Activated CD8-positive, alpha-beta memory T cell treated with anti-CD3 and anti-CD28 coated beads for 1 hour (primary cell): ENCODE measurements at places on chromosomes 2 and 18.

- no peak for DNase-seq
Measured at GRCh38 chr2:74836675-74837401, 2.9 kb downstream of the HK2 start.

DNA sequence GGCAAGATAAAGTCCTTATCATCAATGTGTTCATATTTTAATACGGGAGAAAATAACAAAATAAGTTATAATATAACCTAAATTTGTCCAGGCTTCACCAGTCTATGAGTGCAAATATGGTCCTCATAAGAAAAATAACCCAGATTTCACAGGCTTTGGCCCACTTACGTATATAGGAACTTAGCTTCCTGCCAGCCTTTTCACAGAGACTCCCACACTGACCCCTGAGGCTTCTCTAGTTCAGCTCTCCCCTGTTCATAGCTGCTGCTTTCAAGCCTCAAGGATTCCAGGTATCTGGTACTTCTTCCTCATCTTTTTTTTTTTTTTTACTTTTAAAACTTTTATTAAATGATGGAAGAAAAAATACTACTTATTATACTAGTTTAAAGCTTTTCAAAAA lies 74.9 kb upstream of the PELI1 start:
- no peak for DNase-seq

DNA sequence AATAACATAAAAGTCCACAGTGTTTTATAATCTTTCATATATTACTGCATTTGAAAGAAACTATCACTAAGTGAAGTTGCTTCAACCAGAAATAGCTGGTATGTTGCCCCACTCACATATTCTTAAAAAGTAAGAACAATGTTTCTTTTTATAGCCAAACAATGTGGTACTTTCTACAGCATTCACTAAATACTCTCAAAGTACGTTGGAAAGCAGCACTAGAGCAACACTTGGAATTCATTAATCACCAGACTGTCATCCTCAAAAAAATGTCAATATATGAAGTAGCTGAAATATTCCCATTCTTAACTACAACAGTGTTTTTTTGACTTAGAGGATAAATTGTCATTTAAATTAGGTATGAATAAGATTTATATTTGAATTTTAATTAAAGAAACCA lies 32.8 kb downstream of the COBLL1 start:
- DNase-seq, result no peak

- no peak for DNase-seq
Measured at GRCh38 chr2:102505290-102505689, 32.3 kb downstream of the SLC9A4 start.

- no peak for DNase-seq
Measured at GRCh38 chr18:4284528-4284927, 170.6 kb downstream of the DLGAP1 start.

GRCh38 chr2:238694922-238695321 lies 153.0 kb upstream of the TWIST2 start:
- DNase-seq, result no peak

- no peak for DNase-seq
Measured at GRCh38 chr2:191038241-191038725, 24.3 kb upstream of the STAT1 start.

- no peak for DNase-seq
Measured at GRCh38 chr18:44841752-44842587, 161.3 kb downstream of the SETBP1 start.

DNA sequence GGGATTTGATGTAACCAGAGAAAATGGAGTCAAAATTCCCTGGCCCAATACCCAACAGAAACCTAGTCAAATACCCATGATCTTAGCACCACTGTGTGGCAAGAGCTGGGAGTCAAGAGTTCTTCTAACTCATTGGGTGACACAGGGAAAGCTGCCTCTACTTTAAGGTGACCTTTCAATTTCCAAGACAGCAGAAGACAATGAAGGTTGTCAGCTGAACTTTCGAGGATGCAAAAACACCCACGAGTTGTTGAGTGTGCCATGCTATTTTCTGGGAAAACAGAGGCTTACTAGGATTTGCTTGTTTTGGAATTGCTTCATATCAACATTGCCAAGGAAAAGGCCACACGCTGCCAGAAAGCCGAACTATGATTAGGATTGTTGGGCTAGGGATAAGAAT lies 61.6 kb upstream of the CYRIA start:
- no peak for DNase-seq

GRCh38 chr2:47064106-47064505 lies 91.0 kb downstream of the STPG4 start:
- no peak for DNase-seq
